ENCODE measurements at places on chromosomes 7 and 10.
A peak's percentile ranks its signal among the peaks of the same experiment; 100 is the strongest.

- no peak for DNase-seq
These were observed 1.2 kb upstream of the SGCE start for GRCh38 chr7:94656925-94657731.

DNA sequence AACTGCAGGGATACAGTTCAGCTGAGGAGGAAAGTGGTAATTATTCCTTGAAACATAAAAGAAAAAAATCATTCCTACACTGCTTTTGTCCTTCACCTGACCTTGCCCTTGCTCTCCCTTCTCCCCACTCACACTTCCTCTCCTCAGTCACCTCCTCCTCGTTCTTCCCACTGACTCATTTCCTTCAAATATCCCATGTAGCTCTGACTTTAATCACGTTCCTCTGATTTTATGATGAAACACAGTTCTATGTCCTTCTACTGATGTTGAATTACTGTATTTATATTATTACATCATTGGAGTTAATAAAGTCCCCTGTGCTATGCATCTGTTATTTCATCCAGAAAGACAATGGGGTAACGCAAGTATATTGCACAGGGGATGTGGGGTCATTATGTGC lies 575.6 kb downstream of the POM121L12 start:
- no peak for DNase-seq

DNA sequence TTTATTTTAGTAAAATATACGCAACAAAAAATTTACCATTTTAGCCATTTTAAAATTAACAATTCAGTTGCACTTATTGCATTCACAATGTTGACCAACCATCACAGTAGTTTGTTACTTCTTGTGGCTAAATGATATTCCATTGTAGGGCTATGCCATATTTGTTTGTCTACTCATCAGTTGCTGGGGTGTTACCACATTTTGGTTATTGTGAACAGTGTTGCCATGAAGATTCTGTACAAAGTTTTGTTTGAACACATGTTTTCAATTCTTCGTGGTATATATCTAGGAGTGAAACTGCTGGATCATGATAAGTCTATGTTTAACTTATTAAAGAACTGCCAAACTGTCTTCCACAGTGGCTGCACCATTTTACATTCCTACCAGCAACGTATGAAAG lies 46.3 kb upstream of the ZNF365 start:
- DNase-seq, result no peak

DNA sequence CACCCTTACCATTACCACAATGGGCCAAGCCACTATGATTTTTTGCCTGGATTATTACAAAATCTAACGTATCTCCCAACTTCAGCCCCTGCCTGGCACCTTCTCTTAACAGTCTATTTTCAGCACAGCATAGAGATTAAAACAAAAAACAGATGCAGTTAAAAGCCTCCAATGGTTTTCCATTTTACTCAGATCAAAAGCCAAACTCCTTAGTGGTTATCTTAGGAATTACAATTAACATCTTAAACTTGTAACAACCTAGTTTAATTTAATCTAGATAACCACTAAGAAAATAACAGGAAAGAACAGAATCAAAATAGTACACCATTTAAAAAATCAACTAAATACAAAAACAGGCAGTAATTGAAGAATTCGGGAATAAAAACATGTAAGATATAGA lies 43.5 kb downstream of the DNAJC1 start:
- no peak for DNase-seq

DNA sequence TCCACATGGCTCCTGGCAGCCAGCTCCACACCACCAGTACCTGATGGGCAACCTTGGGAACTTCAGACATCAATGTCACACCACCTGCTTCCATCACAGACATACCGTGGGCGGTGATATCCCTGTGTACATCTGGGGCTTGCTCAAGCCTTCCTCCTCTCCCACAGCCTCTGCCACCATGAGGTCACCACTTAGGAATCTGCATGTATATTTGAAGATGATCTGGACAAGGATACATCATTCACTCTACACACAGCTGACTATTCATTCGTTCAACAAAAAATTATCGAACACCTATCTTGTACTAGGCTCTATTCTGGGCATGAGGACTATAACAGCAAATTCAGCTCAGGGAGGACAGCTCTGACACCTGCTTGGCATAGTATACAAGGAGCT lies 6.8 kb downstream of the DLG5 start:
- DNase-seq, result no peak

GRCh38 chr7:70582927-70583895 lies 548.7 kb upstream of the GALNT17 start:
- no peak for DNase-seq

DNA sequence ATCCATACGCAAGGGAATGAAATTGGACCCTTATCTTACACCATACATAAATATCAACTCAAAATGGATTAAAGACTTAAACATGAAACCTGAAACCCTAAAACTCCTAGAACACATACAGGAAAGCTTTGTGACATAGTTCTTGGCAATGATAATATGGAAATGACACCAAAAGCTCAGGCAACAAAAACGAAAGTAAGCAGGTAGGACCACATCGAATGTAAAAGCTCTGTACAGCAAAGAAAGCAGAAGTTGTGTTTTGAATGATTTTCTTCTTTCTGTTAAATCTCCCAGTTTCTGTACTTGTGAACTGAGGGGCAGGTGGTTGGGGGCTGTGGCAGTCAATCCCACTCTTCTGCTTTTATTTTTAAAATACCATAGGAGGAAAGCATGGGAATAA lies 368.4 kb upstream of the PODXL start:
- no peak for DNase-seq

GRCh38 chr10:124370426-124370825 lies 48.3 kb downstream of the OAT start:
- DNase-seq, result no peak

DNA sequence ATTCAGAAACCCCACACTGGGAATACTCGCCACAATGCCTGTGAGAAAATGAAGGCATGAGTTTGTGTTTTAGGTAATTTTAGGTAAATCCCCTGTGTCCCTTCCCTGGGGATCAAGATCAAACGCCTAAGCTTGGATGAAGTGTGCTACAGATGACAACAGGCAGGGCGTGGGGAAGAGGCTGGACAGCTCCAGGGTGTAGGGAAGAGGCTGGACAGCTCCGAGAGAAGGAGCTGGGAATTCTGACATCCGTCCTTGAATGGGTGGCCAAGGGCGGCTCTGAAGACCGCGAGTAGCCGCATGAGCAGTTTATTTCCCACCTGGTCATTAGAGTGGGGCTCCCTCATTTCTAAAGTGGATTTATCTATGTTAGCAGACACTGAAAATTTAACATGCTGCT lies 109.7 kb downstream of the RAMP3 start:
- no peak for DNase-seq

- no peak for DNase-seq
These were observed 155.2 kb downstream of the MAGI2 start for GRCh38 chr7:79298145-79298760.

DNA sequence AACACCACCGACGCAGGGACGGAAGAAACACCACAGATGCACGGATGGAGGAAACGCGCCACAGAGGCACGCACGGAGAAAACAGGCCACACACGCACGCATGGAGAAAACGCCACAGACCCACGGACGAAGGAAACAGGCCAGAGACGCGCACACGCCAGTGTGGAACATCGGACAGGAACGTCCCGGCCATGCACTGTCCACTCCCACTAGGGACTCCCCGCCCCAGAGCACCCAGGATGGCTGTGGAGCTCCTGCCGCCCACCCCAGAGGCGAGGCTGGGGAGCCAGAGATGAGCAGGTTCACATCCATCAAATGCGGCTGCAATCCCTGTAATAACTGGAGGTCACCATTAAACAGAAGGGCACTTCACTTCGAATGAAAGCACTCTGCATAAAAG lies 17.3 kb downstream of the DIP2C start:
- DNase-seq, result no peak

GRCh38 chr10:58435297-58435985 lies 50.2 kb downstream of the TFAM start:
- DNase-seq, result peak; percentile 8

- DNase-seq, result no peak
These were observed 74.2 kb downstream of the ARMC3 start for GRCh38 chr10:23001901-23002516.

- no peak for DNase-seq
These were observed 102.9 kb downstream of the INPP5A start for GRCh38 chr10:132640326-132641125.

- DNase-seq, result peak; percentile 27
These were observed 22.2 kb upstream of the EXOC4 start for GRCh38 chr7:133230591-133231194.

Data from stimulated activated CD4-positive, alpha-beta T cell treated with anti-CD3 and anti-CD28 coated beads, TNF-alpha, amount 100 ng/mL, for 48 hours (primary cell).